Tongue (tissue), 3 donors: ENCODE measurements at places on chromosomes 1 and 21.

GRCh38 chr21:31875496-31876015 is 2.7 kb downstream of the HUNK start:
- peak; percentile 84 for DNase-seq

- DNase-seq: no peak
Observed at GRCh38 chr1:147245129-147245528, 2.6 kb downstream of the CHD1L start.

GRCh38 chr1:9280015-9280860 is 12.5 kb upstream of the SPSB1 start:
- DNase-seq: peak; percentile 57

- no peak for DNase-seq
Observed at GRCh38 chr1:11797525-11798216, 8.1 kb downstream of the MTHFR start.

DNA sequence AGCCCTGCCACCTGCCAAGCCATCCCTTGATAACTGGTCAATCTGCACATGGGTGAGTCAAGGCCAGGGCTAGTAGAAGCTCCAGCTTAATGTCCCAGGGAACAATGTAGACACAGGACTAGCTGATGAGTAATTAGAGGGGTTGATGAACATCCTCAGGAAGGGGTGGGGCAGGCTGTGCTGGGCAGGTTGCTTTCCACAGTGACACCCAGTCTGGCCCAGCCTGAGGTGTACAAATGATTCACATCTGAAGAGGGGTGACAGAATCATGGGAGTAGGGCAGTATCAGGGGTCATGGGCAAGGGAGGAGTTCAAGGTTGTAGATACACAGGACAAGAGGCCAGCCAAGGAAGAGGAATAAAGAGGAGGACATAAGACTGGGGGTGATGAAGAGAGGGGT is 4.3 kb downstream of the LPAR3 start:
- no peak for DNase-seq

DNA sequence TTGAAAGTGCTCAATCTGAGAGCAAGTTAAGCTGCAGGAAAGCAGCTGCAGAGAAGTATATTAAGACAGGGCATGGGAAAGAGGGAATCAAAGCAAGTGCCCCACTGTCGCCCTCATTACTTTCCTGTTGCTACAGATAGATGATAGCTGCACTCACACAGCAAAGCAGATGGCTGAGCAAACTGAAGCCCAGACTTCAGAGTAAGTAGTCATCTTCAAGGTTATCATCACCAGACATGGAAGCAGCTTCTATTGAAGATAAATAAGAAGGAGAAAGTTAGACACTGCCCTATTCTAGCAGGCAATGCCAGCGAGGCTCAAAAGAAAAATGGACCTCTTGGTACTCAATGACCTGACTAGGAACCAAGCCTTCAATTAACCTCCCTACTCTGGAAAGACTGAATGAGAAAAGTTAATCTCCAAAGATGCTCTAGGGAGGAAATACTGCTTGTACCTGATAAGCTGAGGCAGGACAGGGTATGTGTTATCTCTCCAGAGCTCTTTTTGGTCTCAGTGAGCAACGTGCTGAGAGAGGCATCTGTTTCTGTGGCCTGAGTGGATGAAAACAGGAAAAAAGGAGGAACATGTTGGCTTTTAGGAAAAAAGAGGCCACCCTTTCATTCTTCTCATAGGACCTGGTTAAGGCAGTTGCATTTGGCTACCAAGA is 11.1 kb upstream of the MRPL9 start:
- DNase-seq: no peak

GRCh38 chr1:226738995-226739695 is at the start of gene ITPKB:
TSS of gene ITPKB (minus strand) at chr1:226739282. CDS start at chr1:226737458, 1,824 bp downstream.
- peak; percentile 87 for DNase-seq

- no peak for DNase-seq
Observed at GRCh38 chr1:159866066-159866465, 3.6 kb upstream of the VSIG8 start.

DNA sequence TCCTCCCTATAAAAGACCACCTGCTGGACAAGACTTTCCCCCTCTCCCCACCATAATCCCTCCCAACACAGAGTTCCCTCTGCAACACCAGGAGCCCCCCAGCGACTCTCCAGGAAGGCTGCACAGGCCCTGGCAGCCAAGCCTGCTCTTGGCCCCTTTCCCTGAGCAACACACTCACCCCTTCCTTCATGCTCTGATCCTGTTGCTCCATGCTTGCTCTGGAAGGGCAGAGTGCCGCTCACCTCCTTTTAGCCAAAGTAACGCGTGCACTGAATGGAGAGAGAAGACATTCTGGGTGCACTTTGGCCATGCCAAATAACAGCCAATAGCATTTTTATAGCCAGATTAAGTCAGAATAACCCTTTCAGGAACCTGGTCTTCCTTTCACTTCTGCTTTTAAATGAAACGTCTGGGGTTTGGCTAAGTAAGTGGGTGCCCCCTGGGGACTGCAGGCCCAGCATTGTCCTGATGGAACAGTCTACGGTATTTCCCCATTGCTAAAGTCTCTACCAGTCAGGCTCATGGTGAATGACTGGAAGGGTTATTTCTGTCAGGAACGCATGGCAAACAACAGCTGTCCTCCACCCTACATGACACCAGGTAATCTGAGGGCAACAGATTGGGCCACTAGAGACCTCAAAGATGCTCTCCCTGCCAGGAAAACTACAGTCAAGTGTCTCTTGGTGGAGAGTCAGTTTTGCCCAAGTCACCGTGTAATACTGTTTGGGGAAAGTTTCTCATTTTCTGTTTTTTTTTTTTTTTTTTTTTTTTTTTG is at the start of gene SLC2A5:
SLC2A5 (minus strand) TSS at position 310 of the 775 bp plus-strand sequence; CDS start at position 211, 99 bp downstream.
- peak; percentile 49 for DNase-seq

DNA sequence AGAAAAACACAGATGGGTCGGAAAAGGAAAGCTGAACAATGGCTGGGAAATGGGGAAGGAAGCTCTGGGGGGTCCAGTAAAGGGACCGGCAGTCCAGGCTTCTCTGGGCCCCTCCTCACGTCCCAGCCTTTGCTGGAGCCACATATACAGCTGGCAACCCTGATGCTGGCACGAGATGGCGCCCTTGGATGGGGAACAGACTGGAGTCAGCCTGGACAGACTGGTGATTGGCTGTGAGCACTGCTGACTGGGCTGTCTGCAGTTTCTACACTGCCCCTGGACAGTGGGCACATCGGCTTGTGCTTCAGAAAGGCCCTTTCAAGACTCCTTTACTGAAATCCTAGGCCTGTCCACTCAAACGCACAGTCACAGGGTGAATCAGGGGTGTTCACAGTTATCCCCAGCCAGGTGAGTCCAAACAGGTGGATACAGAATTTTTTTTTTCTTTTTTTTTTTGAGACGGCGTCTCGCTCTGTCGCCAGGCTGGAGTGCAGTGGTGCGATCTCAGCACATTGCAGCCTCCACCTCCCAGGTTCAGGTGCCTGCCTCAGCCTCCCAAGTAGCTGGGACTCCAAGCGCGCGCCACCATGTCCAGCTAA is 31.1 kb upstream of the ZBTB40 start:
- DNase-seq: peak; percentile 90
